ENCODE measurements at places on chromosomes 16 and 17. TPM values are rescaled to one million over a fixed set of nuclear protein-coding genes. Genes with fewer than 3 reads are reported as not detected.

DNA sequence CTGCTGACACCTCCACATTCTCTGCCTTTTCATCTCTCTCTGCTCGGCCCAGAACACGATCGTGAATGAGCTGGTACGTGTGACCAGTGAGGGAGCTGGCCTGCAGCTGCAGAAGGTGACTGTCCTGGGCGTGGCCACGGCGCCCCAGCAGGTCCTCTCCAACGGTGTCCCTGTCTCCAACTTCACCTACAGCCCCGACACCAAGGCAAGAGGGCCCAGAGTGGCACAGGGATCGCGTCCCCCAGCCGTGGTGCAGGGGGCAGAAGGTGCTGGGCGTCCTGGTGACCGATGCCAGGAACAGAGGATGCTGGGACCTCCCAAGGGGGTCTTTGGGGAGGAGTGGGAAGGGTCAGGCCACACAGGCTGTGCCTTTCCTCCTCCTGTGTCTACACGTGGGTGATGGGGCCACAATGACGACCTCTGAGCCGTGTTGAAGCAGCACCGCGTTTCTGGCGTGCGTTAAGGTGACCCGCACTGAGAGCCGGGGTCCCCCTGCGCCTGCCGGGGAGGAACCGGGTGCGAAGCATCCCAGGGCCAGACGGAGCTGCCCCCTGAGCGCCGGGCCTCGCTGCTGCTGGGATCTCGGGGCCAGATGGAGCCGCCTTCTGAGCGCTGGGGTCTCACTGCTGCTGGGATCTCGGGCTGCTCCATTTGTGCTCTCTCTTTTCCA is 17.4 kb downstream of the GAA start:
- peak; percentile 51 for DNase-seq
- no peaks in the 10 kb centered on the region for H3K27me3 ChIP-seq
- H3K36me3 ChIP-seq: no peaks in the 10 kb centered on the region
- no peak overlapping the region for H3K27ac ChIP-seq

DNA sequence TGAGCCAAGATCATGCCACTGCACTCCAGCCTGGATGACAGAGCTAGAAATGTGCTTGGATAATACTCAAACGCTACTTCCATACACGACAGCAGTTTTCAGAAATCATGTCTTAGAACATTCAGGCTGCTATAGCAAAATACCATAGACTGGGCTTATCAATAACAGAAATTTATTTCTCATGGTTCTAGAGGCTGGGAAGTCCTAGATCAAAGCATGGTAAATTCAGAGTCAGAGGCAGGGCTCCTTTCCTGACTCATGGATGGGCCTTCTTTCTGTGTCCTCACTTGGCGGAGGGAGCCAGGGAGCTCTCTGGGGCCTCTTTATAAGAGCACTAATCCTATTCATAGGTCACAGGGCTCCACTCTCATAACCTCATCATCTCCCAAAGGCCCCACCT is 24.5 kb upstream of the HERPUD1 start:
- H3K4me3 ChIP-seq: no peak overlapping the region
- no peaks in the 10 kb centered on the region for H3K36me3 ChIP-seq
- H3K4me1 ChIP-seq: peaks cover 26% of the 10 kb centered on the region
- DNase-seq: no peak
- H3K27ac ChIP-seq: no peak overlapping the region

DNA sequence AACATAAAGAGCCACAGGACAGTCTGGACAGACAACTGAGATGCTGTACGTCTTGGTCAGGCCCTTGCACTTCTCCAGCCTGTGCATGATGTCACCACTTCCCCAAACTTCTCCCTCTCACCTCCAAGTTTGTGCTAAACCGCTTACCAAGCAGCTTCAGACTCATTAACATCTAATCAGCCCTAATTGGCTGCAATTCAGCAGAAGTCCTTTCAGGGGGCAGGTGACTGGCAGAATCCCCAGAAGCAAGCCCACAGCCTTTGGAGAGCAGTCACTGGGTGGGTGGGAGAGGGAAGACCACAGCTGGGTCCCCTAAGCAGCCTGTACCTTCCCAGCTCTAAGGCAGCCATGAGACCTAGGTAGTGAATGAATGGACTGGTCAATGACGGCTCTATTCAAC is 161.4 kb downstream of the GRIN2A start:
- H3K27ac ChIP-seq: no peak overlapping the region
- no peaks in the 10 kb centered on the region for H3K36me3 ChIP-seq

GRCh38 chr16:83568345-83568744 is 239.4 kb upstream of the HSBP1 start:
- H3K4me3 ChIP-seq: no peak overlapping the region
- DNase-seq: no peak

Gene C17orf78
- total RNA-seq: not detected
